ENCODE measurements at places on chromosomes 5 and 9.
A peak's percentile ranks its signal among the peaks of the same experiment; 100 is the strongest.

DNA sequence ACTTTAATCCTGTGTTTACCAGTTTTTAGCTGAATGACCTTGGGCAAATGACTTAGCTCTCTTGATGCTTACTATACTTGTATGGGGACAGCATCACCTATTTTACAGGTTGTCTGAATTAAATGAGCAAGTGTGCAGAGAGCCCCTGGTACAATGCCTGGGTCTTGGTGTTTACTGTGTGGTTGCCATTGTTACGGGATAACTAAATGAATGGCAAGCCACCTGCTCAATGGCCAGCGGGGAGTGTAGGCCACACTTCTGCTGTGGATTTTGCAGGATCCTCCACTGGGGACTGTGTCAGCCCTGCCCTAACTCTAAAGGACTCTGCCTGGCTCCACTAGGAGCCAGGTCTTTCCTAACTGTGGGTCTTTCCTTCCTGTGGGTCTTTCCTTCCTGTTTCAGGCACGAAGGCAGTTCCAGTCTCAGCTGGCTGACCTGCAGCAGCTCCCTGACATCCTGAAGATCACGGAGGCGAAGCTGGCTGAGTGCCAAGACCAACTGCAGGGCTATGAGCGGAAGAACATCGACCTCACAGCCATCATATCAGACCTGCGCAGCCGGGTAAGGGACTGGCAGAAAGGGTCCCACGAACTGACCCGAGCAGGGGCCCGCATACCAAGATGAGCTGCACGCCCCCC, 10.3 kb upstream of the GLE1 start:
- peak; percentile 71 for DNase-seq

GRCh38 chr5:142984011-142984410, 213.8 kb downstream of the ARHGAP26 start:
- no peak for DNase-seq

DNA sequence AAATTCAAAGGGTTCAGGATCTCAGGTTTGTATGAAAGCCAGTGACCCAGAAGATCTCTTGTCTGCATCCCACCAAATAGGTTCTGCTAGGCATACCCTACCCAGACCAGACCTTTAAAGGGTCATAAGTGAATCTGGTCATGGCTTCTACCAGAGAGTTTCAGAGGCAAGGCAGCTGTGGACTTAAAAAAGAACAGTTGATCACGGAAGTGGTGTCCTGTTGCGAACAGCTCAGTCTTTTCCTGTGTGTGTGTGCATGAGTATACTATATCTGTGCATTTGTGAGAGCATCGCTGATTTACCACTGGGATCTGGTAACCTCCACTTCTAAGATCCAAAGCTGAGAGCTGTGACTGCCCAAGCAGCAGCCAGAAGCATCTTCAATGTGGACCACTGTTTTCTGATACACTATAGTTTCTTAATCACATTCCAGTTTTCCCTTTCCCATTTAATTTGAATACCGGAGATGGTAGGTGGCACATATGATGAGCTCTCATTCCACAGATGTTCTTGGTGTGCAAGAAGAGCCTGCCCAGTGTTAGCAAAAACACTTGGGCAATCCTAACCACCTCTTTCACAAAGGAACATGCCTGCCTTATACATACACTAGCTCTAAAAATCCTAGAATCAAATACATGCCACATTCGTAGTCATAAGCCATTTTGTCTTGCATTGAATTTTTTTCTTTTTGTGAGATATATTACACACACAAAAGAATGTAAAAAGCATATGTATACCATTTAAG, 36.2 kb upstream of the OR2S2 start:
- DNase-seq, result no peak

- DNase-seq, result no peak
These were observed at the start of gene RASEF for GRCh38 chr9:83062651-83063527. Gene RASEF (minus strand): TSS chr9:83063142. CDS start chr9:83062867, 275 bp downstream.

GRCh38 chr5:174916227-174916626, 191.8 kb downstream of the MSX2 start:
- no peak for DNase-seq

- DNase-seq, result no peak
These were observed 55.0 kb downstream of the ECPAS start for GRCh38 chr9:111429175-111429574.

DNA sequence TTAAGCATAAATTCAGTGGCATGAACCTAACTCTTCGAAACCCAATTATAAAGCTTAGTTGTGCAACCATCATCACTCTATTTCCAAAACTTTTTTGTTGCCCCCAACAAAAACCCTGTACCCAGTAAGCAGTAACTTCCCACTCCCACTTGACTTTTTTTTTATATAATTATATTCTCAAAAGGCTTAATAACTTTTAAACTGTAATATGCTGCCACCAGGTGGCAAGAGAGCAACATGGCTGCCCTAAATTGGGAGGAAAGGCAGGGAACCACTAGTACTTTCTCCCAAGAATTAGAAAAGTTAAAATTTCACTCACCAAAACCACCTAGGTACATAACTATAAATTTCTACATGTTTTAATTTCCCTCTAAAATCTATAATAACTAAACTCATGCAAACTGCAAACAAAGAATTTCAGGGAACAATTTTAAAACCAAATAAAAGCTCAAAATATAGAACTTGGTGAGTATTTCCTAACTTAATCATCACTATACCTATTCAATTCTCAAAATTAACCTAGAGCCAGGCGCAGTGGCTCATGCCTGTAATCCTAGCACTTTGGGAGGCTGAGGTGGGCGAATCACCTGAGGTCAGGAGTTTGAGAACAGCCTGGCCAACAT, 50.2 kb upstream of the RNF38 start:
- peak; percentile 55 for DNase-seq

DNA sequence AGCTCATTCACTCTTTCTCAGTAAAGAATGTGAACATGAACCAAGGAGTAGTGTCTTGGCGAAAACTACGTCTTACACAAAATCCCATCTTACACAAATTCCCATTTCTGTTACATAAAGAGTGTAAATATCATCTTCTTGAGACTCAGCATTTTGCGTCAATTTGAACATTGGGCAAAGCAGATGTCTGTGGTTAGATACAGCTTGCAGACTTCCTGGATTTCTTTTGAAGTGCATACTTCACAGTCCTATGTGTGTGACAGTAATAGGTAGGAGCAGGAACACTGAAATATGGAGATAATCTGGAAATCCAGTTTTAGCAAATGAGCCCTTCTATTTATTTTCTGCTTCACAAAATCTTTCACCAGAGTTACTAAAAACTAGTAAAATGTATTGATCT, 58.8 kb downstream of the C6 start:
- DNase-seq, result no peak

- DNase-seq, result no peak
These were observed 20.4 kb upstream of the CYFIP2 start for GRCh38 chr5:157245476-157245875.

GRCh38 chr5:107674655-107675054, 3.9 kb upstream of the EFNA5 start:
- no peak for DNase-seq

GRCh38 chr9:134179595-134179917, 15.2 kb upstream of the RNU6ATAC start:
- DNase-seq, result no peak

GRCh38 chr5:176846335-176847140, 36.2 kb downstream of the UNC5A start:
- DNase-seq, result peak; percentile 15

GRCh38 chr9:91896097-91896496, 53.9 kb downstream of the ROR2 start:
- DNase-seq, result peak; percentile 72

- DNase-seq, result peak; percentile 36
These were observed 17.4 kb downstream of the TMOD1 start for GRCh38 chr9:97518909-97519307.

- DNase-seq, result no peak
These were observed 43.2 kb upstream of the BRINP1 start for GRCh38 chr9:119412399-119412798.

- DNase-seq, result no peak
These were observed 585.1 kb downstream of the TLE4 start for GRCh38 chr9:80156756-80157472.

DNA sequence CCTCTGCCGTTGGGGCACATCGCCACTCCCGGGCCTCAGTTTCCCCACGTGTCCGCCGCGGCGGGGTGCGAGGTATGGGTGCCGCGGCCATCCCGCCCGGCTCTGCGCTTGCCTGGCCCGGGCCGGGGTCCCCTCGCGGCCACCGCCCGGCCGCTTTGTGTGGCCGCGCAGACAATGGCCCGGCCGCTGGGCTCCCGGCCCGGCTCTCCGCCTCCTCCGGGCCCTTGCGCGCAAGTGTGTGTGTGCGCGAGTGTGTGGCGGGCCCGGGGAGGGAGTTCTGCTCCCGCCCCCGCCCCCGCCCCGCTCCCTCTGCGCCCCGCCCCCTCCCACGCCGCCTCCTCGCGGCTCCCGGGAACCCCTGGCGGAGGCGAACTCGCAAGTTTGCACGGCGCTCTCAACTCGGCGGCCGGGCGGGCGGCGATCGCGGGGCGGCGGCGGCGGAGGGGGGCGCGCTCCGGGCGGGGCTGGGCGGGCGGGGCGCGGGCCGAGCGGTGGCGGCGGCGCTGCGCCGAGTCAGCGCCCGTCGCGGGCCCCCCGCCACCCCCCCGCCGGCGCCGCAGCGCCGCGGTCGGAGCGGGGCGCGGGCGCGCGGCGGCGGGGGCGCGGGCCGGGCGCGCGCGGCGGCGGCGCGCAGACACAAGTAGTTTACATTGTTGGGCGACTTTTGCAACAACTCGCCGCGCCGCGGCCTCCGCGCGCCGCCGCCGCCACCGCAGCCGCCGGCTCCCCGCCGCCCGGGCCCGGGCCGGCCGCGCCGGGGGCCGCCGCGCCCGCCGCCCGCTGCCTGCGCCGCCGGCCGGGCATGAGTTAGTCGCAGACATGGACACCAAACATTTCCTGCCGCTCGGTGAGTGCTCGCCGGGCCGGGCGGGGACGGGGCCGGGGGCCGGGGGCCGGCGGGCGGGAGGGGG, at the start of gene RXRA:
TSS of gene RXRA (plus strand) at position 643 of the 911 bp plus-strand sequence. CDS start at position 820, 177 bp downstream.
- DNase-seq, result peak; percentile 94

Measured in erythroblast (primary cell).